ENCODE measurements at places on chromosomes 4 and X. TPM values are rescaled to one million over a fixed set of nuclear protein-coding genes. Genes with fewer than 3 reads are reported as not detected.

DNA sequence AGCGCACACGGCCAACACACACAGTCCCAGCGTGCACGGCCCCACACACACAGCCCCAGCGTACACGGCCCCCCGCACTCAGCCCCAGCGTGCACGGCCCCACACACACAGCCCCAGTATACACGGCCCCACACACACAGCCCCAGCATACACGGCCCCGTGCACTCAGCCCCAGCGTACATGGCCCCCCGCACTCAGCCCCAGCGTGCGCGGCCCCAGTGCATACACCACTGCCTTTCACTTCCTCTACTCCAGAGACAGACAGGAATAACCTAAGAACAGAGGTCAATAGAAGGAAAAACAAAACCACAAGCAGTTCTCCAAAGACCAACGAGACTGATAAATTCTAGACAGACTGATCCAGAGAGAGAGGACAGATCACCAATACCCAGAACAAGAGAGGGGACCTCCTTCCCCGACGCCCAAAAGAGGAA, 17.1 kb downstream of the GAK start:
- DNase-seq: no peak
- H3K4me3 ChIP-seq: no peak overlapping the region
- H3K4me1 ChIP-seq: peaks cover 6% of the 10 kb centered on the region
- H3K27me3 ChIP-seq: no peaks in the 10 kb centered on the region
- H3K27ac ChIP-seq: no peak overlapping the region
- H3K36me3 ChIP-seq: peaks cover 15% of the 10 kb centered on the region

CLDN22 gene
- 0.05 TPM for total RNA-seq

ARX gene
- total RNA-seq: not detected

- H3K4me3 ChIP-seq: no peak overlapping the region
- no peak overlapping the region for H3K27ac ChIP-seq
- peaks cover 9% of the 10 kb centered on the region for H3K36me3 ChIP-seq
- no peaks in the 10 kb centered on the region for H3K27me3 ChIP-seq
- no peak for DNase-seq
Measured at GRCh38 chr4:153290134-153290533, 54.4 kb upstream of the MND1 start.

DNA sequence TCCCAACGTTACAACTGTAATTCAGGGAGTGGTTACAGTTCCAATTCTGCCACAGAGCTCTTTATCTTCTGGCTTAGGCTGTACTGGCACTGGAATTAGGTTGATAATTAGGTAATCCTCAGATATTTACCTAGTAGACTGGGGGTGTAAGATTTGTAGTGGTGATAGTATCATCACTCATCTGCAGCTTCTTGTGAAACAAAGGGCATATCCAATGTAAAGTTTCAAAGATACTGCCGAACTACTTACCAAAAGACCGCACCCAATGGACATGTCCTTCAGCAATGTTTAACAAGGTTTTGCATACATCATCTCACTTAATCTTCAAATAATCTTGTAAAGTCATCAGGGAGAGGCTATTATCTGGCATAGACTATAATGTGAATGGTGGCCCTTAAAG, 20.8 kb downstream of the ADGRG4 start:
- peaks cover 3% of the 10 kb centered on the region for H3K27me3 ChIP-seq
- no peak for DNase-seq
- no peaks in the 10 kb centered on the region for H3K4me1 ChIP-seq
- H3K4me3 ChIP-seq: no peak overlapping the region
- H3K27ac ChIP-seq: no peak overlapping the region
- no peaks in the 10 kb centered on the region for H3K36me3 ChIP-seq

DNA sequence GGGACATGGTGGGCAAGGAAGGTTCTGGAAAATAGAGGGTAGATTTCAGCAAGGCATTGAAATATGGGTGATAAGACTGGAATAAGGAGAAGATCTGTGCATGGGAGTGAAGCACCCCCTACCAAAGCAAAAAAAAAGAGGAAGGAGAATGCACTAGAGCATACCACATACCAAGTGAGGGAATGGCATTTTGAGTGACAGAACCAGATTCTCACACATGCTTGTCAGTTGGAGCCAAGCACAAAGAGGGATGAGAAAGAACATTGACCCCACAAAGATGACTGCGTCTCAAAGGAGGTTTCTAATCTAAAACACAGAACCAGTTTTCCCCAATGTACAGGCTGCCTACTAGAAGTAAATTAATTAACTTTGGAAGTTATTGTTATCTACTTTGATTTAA, 140.3 kb upstream of the SMAD1 start:
- H3K4me1 ChIP-seq: no peaks in the 10 kb centered on the region
- no peak for DNase-seq
- H3K27ac ChIP-seq: no peak overlapping the region
- H3K4me3 ChIP-seq: no peak overlapping the region
- H3K36me3 ChIP-seq: no peaks in the 10 kb centered on the region

DNA sequence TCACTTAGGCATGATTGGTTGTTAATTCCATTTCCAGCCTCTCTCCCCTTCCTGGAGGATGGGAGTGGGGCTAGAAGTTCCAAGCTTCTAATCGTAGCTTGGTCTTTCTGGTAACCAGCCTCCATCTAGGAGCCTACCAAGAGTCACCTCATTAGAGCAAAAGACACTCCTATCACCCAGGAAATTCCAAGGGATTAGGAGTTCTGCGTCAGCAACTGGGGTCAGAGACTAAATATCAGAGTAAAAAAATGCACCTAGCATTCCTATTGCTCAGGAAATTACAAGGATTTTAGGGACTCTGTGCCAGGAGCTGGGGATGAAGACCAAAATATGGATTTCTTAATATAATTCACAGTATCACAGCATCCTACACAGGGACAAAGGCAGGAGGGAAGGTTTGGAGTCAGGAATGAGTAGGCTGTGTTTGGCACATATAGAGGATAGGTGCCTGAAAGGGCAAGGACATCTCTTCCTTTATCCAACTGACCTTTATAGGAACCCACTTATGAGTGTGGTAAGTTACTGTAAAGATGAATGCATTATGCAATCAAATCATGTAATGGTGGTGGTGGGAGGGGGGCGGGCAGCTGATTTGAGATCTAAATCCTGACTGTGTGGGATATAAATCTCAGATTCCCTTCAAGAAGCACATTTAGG, 30.5 kb upstream of the LIMCH1 start:
- no peak overlapping the region for H3K27ac ChIP-seq
- no peak for DNase-seq
- H3K36me3 ChIP-seq: no peaks in the 10 kb centered on the region

MMRN1 gene
- 13.7 TPM for total RNA-seq

DNA sequence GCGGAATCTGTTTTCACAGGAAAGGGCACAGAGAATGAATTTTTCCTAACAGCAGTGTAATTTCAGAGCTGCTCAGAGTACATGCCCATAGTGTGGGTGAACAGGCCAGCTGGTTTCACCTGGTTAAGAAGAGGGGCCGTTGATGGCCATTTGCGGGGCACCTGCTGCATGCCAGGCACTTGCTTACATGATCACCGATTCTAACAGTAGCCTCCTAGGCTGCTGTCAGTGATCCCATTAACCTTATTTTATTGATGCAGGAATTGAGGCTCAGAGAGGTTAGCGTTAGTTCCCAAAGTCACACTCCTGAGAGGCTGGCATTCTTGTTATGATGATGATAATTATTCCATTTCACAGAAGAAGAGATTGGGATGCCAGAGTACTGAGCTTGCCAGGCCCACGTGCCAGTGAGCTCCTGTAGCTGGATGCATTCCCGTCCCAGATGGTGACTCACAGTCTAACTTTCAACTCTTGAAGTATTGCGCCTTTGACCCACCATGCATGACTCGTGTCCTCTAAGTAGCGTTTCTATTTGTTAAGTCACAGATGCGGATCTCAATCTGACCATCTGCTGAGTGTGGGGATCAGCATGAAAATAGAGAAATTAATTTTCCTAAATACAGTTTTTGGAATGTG, 76.5 kb downstream of the PSAPL1 start:
- H3K27me3 ChIP-seq: no peaks in the 10 kb centered on the region
- no peaks in the 10 kb centered on the region for H3K4me1 ChIP-seq
- DNase-seq: no peak
- no peak overlapping the region for H3K4me3 ChIP-seq
- no peaks in the 10 kb centered on the region for H3K36me3 ChIP-seq
- no peak overlapping the region for H3K27ac ChIP-seq

NEIL3 gene
- 0.08 TPM for total RNA-seq

SLC35A2 gene
- total RNA-seq: 10.0 TPM

GRCh38 chrX:153468008-153468580, 2.3 kb downstream of the HAUS7 start:
- H3K27ac ChIP-seq: no peak overlapping the region
- peaks cover 3% of the 10 kb centered on the region for H3K36me3 ChIP-seq
- no peak for DNase-seq
- peaks cover 2% of the 10 kb centered on the region for H3K4me1 ChIP-seq
- H3K27me3 ChIP-seq: no peaks in the 10 kb centered on the region

- no peaks in the 10 kb centered on the region for H3K4me1 ChIP-seq
- no peak for DNase-seq
- no peak overlapping the region for H3K27ac ChIP-seq
Measured at GRCh38 chrX:72492499-72492898, 80.1 kb downstream of the HDAC8 start.

- H3K36me3 ChIP-seq: no peaks in the 10 kb centered on the region
- no peak for DNase-seq
- no peak overlapping the region for H3K27ac ChIP-seq
- no peaks in the 10 kb centered on the region for H3K27me3 ChIP-seq
- no peaks in the 10 kb centered on the region for H3K4me1 ChIP-seq
Measured at GRCh38 chr4:15754323-15754722, 23.8 kb upstream of the CD38 start.

- H3K4me1 ChIP-seq: no peaks in the 10 kb centered on the region
- no peaks in the 10 kb centered on the region for H3K27me3 ChIP-seq
- no peaks in the 10 kb centered on the region for H3K36me3 ChIP-seq
- DNase-seq: no peak
Measured at GRCh38 chr4:123250843-123251242, 145.8 kb upstream of the SPRY1 start.

GRCh38 chr4:45030059-45030458, 303.7 kb upstream of the GNPDA2 start:
- DNase-seq: no peak
- H3K27ac ChIP-seq: no peak overlapping the region
- H3K4me3 ChIP-seq: no peak overlapping the region
- no peaks in the 10 kb centered on the region for H3K27me3 ChIP-seq
- no peaks in the 10 kb centered on the region for H3K4me1 ChIP-seq

DNA sequence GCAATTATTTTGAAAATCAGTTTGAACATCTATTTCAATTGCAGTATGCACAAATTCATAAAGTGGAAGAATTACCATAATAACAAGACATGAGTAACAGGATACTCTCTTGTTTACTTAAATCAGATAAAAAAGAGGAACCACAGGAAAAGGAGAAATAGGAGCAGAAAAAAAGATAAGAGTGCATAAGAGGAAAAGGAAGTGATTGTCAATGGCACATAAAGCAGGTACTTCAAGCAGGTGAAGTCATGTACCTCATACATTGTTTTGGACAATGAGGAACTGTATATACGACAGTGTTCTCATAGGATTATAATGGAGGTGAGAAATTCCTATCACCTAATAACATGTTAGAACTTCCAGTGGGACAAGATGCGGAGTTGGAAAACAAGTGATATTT, 334.5 kb upstream of the PCDH7 start:
- no peak overlapping the region for H3K4me3 ChIP-seq
- DNase-seq: no peak
- H3K27me3 ChIP-seq: no peaks in the 10 kb centered on the region
- no peaks in the 10 kb centered on the region for H3K36me3 ChIP-seq
- H3K27ac ChIP-seq: no peak overlapping the region

DNA sequence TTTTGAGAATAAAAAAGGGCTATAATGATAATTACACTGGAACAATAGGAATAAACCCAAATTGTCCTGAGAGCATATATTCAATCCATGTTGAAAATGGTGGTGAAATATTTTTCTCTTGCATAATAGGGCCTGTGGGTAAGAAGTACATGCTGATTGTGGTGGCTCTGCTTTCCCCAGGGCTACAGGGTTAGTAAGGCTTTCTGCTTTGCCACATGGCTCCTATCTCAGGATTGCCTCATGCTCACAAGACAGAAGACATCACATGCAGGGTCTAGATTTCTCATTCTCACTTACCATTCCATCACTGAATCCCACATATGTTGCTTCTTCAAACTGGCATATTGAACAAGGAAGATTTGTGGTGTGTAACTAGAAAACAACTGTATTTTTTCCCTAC, 12.4 kb upstream of the VEGFC start:
- no peaks in the 10 kb centered on the region for H3K27me3 ChIP-seq
- no peak overlapping the region for H3K27ac ChIP-seq
- no peaks in the 10 kb centered on the region for H3K36me3 ChIP-seq

DNA sequence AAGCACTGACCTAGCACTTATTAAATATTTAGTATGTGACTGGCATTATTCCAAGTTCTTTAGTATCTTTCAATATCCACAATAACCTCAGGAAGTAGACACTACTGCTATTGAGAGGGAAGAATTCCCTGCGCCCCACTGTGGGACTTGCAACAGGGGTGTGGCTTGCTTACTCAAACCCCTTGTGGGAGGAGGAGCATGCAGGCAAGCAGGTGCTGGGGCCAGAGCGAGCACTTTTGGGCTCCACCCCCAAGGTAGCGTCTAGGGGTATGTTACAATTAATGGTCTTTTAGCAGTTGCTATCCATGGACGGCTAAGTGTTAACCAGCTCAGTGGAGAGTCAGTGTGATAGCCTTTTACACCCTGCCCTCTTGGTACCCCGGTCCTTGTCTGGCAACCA, 50.7 kb downstream of the FAM13A start:
- H3K27ac ChIP-seq: no peak overlapping the region
- DNase-seq: no peak
- no peaks in the 10 kb centered on the region for H3K36me3 ChIP-seq
- H3K27me3 ChIP-seq: no peaks in the 10 kb centered on the region

AWAT2 gene
- not detected for total RNA-seq
